ENCODE measurements at places on chromosomes 12 and 14.
A peak's percentile ranks its signal among the peaks of the same experiment; 100 is the strongest.

DNA sequence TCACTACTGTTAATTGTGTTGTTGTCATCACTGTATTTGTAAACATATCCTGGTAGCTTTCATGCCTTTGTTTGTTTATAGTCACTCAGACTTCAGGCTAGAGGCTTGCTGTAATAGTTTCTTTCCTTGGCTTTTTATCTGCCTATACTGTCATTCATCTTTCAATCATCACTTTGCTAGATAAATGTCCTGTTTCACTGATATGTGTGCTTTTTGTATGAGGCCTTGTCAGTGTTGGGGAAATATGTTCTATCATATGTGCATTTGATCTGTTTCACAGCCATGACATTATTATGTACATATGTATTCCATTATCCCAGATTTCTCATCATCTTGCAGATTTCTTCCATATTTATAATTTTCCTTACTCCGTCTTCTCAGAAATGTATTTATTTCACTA is 558.9 kb upstream of the LRFN5 start:
- H3K4me1 ChIP-seq, result no peaks in the 10 kb centered on the region
- DNase-seq, result no peak
- H3K27me3 ChIP-seq, result no peaks in the 10 kb centered on the region
- no peak overlapping the region for H3K4me3 ChIP-seq
- no peak overlapping the region for H3K27ac ChIP-seq
- no peaks in the 10 kb centered on the region for H3K36me3 ChIP-seq

- H3K27me3 ChIP-seq, result no peaks in the 10 kb centered on the region
- H3K4me1 ChIP-seq, result peaks cover 9% of the 10 kb centered on the region
- DNase-seq, result peak; percentile 37
- no peak overlapping the region for H3K4me3 ChIP-seq
- H3K36me3 ChIP-seq, result peaks cover 48% of the 10 kb centered on the region
Observed at GRCh38 chr14:67583711-67584644, 16.1 kb downstream of the PIGH start.

GRCh38 chr12:83801972-83802371 is 1110.6 kb downstream of the SLC6A15 start:
- no peaks in the 10 kb centered on the region for H3K36me3 ChIP-seq
- no peak for DNase-seq
- H3K4me3 ChIP-seq, result no peak overlapping the region
- H3K4me1 ChIP-seq, result no peaks in the 10 kb centered on the region

GRCh38 chr12:5191803-5192538 is 148.3 kb downstream of the KCNA5 start:
- no peaks in the 10 kb centered on the region for H3K36me3 ChIP-seq
- H3K27me3 ChIP-seq, result no peaks in the 10 kb centered on the region
- H3K4me1 ChIP-seq, result no peaks in the 10 kb centered on the region
- no peak for DNase-seq
- H3K27ac ChIP-seq, result no peak overlapping the region

GRCh38 chr12:118964988-118965387 is 16.4 kb upstream of the SRRM4 start:
- no peak overlapping the region for H3K27ac ChIP-seq
- no peaks in the 10 kb centered on the region for H3K27me3 ChIP-seq
- H3K4me3 ChIP-seq, result no peak overlapping the region
- DNase-seq, result no peak

DNA sequence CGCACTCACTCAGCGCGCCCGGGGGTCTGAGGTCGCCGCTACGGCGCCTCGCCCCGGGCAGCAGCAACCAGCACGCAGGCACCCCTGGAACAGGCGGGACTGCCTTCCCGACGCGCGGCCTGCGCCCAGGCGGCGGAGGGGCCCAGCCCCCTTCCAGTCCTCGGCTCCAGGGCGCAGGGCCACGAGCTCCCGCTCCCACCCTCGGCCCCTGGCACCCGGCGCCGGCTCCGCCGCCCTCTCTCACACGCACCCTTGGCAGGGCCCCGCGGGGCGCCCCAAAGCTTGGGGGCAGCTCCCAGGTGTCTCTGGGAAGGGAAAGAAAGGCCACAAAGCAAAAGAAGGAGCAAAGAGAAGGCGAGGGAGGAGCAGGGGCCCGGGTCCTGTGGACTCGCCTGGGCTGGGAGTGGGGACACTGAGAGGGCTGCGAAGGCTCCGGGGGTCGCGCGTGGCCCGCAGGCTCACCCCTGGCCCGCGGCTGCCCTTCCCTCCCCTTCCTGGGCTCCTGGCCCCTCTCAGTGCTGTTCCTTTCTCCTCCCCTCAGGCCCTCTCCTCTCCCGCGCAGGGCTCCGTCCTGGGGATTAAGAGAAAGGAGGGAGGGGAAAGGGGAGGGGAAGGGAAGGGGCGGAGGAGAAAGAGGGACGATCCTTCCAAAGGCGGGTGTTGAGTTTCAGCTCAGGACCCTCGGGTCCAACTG is 907 bp upstream of the EFS start:
- H3K27ac ChIP-seq, result peak overlapping the region; percentile 88
- DNase-seq, result peak; percentile 66
- H3K36me3 ChIP-seq, result no peaks in the 10 kb centered on the region
- H3K4me3 ChIP-seq, result peak overlapping the region; percentile 63
- peaks cover 13% of the 10 kb centered on the region for H3K4me1 ChIP-seq
- no peaks in the 10 kb centered on the region for H3K27me3 ChIP-seq

Data from thyroid gland (tissue), 4 donors.